Activated T-helper 1 cell treated with anti-CD3 and anti-CD28 coated beads, Interleukin-12 subunit alpha, Interleukin-12 subunit beta, Interleukin-2, Interleukin-4 antibody, amounts not matched to agents 30 ng/mL and 10 ng/mL and 1 ng/mL, durations not matched to agents 14 hours and 24 hours and 36 hours (primary cell): ENCODE measurements at places on chromosomes 6 and 20. TPM values are rescaled to one million over a fixed set of nuclear protein-coding genes. Genes with fewer than 3 reads are reported as not detected.

The PBOV1 gene
- total RNA-seq: not detected in 2 replicates

The CNBD2 gene
- 3.3 and 6.1 TPM in 2 replicates for total RNA-seq

The CGAS gene
- 47.6 and 51.1 TPM in 2 replicates for total RNA-seq

The BMP7 gene
- 0.12 and 0.21 TPM in 2 replicates for total RNA-seq

The PRDM1 gene
- total RNA-seq: 74.1 and 78.8 TPM in 2 replicates

The TRIM39 gene
- total RNA-seq: 14.2 and 15.6 TPM in 2 replicates

The PPP1R3G gene
- not detected in 2 replicates for total RNA-seq

The GHRH gene
- not detected in 2 replicates for total RNA-seq

The MRPS10 gene
- 48.8 and 49.7 TPM in 2 replicates for total RNA-seq

The CTSA gene
- total RNA-seq: 43.0 and 46.9 TPM in 2 replicates

The EPPIN gene
- total RNA-seq: not detected in 2 replicates

The SERAC1 gene
- 8.0 and 8.3 TPM in 2 replicates for total RNA-seq

The EFCAB8 gene
- 0.05 and 0.39 TPM in 2 replicates for total RNA-seq

The PDE7B gene
- total RNA-seq: 10.7 and 11.1 TPM in 2 replicates
